ENCODE measurements at places on chromosomes 7 and 10. TPM values are rescaled to one million over a fixed set of nuclear protein-coding genes. Genes with fewer than 3 reads are reported as not detected.

- peak; percentile 48 for ATAC-seq
Measured at GRCh38 chr7:155002411-155003091, 373 bp downstream of the PAXIP1 start.

Gene PCLO
- 2.3 TPM for total RNA-seq

DNA sequence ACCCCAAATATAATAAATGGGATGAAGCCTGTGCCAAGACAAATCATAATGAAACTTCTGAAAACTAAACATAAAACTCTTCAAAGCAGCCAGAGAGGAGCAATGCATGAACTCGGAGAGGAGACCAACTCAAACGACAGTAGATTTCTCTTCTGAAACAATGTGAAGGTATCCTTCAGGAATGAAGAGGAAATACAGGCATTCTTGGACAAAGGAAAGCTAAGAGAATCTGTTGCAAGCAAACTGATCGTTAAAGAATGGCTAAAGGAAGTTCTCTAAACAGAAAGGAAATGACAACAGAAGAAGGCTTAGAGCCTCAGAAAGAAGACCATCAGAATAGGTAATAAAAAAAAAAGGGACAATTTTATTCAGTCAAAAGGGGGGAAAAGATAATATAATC lies 6.6 kb downstream of the GNA12 start:
- ATAC-seq, result no peak

DNA sequence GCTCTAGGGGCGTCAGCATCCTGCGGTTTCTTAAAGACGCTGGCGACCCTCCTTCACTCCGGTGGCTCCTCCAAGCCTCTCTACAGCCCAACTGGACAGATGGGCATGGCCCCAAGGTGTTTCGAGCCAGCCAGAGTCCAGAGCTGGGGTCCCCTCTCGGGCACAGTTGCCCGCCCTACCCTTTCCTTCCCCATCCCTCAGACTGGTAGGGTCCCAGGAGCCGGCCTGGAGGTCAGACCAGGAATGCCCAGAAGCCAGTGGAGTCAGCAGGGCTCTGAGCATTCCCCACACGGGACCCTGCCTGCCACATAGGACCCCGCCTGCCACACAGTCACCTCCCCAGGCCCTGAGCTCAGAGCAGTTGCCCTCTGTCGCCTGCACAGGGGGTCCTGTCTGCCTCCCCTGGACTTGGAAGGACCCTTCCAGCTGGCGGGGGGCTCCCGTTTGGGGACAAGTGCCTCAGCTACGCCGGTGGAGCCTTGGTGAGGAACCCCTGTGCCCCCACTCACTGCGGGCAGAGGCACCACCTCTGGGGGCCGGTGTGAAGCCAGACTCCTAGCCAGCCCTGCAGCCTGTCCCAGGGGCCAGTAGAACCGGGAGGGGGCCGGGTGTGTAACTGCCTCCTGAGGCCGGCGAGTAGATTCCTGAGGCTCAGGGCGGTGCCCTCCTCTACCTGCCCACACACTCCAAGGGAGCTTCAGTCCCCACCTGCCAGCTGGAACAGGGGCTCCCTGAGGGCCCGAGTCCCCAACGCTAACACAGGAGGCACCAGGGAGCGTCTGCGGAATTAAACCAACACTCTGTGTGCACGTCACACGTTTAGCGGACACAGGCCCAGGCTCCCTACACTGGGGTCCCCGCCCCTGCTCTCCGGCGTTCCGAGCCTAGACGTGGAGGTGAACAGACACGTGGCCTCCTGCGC lies 19.4 kb upstream of the PDGFA start:
- no peak for ATAC-seq

Gene C7orf33
- total RNA-seq, result not detected

Data from gastroesophageal sphincter (tissue), 4 donors.